ENCODE measurements at places on chromosomes 2 and 18.

- DNase-seq: no peak
Observed at GRCh38 chr2:169664978-169665930, 29.0 kb downstream of the CFAP210 start.

DNA sequence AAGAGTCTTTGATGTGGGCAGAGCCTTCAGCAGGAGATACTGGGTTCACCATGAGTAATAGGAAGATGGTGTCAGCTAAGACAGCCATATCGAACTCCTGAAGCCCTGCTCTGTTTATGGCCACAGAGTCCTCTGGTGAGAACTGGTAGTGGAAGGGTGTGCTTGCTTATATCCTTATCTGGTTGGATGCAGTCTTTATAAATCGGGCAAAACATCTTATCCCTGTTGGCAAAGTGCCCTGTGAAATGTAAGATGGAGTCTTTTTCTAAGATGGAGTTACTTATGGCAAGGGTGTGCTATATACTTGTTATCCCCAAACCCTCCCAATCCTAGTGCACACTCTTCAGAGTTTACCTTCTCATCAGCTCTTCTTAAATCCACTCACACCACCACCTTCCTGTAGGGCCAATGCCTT is 190.8 kb upstream of the PARD3B start:
- DNase-seq: no peak

- no peak for DNase-seq
Observed at GRCh38 chr2:19362755-19363473, 4.5 kb upstream of the OSR1 start.

GRCh38 chr18:57951999-57952774 is 91.8 kb upstream of the NEDD4L start:
- DNase-seq: no peak

DNA sequence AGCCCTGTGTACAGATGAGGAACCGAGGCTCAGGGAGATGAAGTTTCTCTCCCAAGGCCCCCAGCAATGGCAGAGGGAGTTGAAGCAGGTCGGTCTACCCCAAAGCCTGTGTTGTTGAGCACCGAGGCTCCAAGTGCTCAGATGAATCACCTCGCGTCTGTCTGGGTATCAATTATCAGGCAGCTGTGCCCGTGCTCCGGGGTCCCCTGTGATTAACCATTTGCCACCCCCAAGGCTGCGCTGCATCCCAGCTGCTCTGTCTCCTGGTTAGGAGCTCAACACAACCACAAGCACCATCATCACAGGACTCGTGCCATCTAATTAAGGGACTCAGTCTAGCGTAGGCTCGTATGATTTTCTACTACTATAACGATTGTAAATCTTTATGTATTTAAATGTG is 27.1 kb downstream of the LIPG start:
- no peak for DNase-seq

DNA sequence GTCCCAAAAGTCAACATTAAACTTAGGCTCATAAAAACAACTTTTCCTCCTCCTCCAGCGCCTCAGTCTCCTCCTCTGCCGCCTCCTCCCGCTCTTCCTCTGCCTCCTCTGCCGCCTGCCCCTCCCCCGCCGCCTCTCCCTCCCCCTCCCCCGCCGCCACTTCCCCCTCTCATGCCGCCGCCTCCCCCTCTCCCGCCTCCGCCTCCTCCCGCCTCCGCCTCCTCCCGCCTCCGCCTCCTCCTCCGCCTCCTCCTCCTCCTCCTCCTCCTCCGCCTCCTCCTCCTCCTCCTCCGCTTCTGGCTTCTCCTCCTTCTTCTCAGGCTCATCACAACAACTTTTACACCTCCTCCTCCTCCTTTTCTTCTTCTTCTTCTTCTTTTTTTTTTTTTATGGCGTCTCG is 599.9 kb downstream of the TMEM182 start:
- DNase-seq: no peak

DNA sequence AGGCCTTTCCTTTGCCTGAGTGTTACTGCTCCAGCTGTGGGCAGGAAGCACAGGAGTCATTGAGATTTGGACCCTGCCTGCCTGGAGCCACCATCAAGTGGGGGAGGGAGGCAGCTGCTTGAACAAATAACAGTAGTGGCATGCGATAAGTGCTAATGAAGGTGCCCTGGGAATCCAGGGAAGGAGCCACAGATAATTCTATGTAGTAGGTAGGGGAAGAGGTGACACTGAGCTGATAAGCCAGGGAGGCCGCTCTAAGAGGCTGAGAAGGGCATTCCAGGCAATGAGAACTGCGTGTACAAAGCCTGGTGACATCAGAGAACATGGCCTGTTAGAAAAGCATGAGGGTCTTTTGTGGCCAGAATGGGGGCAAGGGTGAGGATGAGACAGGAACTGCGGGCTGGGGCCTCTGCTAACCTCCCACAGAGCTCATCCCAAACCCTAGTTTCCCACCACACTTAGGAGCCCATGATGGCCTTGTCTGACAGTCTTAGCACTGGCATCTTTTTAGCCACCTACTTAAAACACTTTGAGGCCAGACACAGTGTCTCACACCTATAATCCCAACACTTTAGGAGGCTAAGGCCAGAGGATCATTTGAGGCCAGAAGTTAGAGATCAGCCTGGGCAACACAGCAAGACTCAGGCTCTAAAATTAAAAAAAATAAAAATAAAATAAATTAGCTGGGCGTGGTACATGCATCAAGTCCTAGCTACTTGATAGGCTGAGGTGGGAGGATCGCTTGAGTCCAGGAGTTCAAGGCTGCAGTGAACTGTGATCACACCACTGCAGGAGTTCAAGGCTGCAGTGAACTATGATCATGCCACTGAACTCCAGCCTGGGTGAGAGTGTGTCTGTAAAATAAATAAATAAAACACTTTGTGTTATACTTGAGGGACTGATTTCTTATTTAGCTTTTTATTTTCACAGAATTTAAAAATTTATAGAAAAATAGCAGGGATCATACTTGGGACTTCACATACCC is 58.9 kb downstream of the TET3 start:
- DNase-seq: no peak

DNA sequence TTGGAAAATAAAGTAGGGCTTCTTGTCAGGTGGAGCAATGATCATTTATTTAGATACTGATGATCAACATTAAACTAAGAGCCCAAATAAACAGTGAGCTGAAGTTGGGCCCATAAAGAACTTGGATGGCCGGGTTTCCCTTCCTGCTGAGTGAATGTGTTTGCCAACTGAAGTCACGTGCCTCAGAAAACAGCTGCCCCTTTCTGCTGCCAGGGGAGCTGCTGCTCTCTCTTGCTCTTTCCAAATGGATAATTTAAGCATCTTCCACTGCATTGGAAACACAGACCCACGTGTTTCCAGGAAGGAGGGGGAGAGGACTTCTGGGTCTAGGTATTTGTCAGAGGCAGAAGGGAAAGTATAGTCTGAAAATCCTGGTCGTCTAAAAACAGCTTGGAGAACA is 22.9 kb upstream of the NCKAP5 start:
- no peak for DNase-seq

DNA sequence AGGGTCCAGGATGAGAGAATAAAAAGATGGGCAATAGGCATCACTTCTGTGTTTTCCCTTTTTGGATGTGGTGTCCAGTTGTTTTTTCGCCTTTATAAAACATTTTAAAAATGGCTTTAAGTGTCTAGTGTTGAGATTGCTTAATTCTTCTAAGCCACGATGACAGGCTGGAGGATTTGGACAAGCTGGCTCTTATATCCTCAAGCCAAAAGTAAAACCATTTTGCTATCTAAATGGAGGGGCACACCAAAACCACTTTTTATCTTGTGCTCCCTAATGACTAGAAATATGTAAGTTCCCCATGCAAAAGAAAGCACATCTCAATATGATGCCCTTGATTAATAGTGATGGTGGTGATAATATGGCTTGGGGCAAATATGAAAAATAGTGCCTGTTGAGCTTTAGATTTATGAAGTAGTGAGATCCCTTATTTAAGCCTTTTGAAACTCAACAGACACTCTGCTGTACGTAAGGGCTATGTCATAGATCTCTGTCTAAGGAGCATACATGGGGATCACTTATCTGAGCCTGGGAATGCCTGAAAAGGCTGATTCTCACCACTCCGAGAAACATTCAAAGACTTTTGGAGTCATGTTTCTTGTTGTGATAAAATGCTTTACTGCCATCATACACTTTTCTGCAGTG is 185.5 kb downstream of the KCNS3 start:
- DNase-seq: no peak

Measured in stimulated activated CD8-positive, alpha-beta memory T cell treated with anti-CD3 and anti-CD28 coated beads, Interleukin-15, amount 100 ng/mL, for 24 hours (primary cell).